ENCODE measurements at places on chromosomes 3 and 15.

DNA sequence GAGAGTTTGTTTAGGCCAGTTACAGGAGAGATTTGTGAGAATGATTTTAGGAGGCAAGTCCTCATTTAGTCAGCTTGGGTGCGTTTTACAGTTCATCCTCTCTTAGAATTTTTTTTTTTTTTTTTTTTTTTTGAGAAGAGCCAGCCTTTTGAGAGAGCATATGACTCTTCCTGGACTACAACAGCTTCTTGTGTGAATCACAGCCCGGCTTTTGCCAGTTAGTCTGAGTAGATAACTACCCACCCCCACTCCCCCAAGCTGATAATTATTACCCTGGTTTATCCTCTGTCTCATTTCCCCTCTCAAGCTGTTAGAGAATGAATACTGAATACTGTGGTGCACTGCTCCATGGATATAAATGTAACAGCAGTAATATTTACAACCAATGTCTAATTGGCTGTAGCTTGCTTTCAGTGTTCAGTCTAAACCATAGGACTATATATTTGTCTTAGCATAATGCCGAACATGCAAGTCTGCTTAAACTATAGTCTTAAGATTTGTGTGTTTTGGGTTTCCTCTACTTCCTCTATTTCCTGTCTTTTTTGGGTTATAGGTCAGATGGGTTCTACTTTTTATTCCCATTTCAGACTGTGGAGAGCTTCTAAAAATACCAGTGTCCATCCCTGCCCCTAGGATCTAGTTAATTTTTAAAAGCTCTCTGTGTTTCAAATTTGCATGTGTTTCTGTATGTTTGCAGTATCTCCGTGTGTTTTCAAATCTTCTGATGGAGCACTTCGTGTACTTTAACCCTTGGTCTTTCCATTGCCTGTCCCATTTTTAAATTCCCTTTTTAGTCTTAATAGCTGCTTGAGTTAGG is 8.0 kb downstream of the CHD2 start:
- no peak for DNase-seq

- peak; percentile 36 for DNase-seq
Observed at GRCh38 chr3:14329116-14329830, 73.1 kb upstream of the SLC6A6 start.

GRCh38 chr3:129432036-129432435 is 3.6 kb upstream of the EFCAB12 start:
- no peak for DNase-seq

DNA sequence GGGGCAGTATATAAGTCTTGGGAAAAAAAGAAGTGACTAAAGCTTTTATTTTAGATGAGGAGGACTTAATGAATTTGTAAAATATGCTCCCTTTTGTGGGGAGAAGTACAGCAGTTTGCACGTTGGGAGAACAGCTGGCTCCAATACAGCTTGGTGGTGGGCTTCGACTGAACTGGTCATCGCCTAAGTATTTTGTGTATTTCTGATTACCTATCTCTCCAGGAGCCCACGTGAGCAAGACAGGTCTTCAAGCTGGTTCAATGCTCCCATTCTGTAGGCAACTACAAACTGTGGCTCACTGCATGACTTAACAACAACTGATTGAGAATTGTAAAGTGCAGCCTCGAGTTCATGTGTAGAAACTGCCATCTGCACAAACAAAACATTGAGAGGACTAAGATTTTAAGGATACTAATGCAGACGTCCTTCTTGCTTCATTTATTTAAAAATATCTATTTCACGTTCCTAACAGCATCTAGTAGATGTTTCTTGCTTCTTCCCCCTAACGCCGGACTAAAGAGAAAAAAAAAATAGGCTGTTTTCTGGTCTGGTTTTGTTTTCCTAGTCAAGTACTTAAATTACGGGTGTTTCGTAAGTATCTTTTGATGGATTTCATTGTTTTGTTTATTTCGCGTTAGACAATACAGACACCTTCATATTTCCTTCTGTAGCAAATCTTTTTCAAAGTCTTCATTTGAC is 1.4 kb upstream of the GREM1 start:
- DNase-seq, result no peak

- no peak for DNase-seq
Observed at GRCh38 chr3:122789585-122790273, 3.9 kb downstream of the HSPBAP1 start.

GRCh38 chr3:45055032-45055410 is 28.9 kb downstream of the CLEC3B start:
- DNase-seq, result no peak

DNA sequence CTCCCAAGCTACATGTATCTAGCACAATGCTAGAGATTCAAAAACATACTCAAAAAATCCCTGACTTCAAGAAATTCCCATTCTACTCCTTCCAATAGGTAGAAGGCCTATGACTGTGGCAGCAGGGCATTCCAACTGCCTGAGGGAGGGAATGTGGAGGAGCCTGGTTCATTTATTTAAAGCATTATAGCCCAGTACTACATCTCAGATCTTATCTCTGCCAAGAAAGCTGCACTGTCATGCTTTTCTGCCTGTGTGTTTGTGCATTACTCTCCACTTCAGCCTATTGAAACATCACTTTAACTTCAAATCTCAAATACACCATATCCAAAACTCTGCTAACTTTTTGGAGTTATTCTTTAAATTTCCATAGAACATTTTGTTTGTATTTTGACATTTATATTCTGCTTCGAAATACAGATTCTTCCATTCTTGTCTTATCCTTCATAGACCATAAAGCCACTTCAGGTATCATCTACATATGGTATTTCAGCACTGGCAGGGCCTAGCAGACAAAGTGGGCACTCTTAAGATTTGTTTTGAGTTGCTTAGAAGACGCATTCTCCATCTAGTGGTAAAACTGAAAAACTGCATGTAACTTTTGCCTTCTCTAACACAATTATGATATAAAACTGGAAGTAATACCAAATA is 59.1 kb upstream of the NEDD4 start:
- no peak for DNase-seq

- peak; percentile 91 for DNase-seq
Observed at GRCh38 chr3:129597087-129597999, 9.1 kb downstream of the PLXND1 start.

GRCh38 chr3:4888913-4889846 is 90.1 kb upstream of the BHLHE40 start:
- no peak for DNase-seq

DNA sequence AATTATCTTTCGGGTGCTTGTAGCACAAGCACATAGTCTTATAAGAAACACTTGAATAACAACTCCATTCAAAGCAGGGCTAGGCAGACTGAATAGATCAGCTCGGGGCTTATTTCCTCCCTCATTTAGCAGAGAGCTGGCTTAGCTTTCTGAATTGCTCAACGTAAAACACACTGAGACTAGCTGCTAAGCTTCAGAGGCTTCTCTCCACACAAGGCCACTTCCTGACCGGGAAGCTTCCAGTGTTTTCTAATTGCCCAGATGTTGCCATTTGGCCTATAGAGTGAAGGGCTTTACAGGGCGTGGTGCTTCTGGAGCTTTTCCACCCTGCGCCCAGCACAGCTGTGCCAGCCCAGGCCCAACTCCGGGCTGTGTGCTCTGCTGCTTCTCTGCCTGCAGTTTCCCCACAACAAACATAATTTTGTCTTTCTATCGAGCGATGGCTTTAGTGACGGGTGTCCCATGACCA is 16.6 kb downstream of the FAM240A start:
- DNase-seq, result peak; percentile 33

- DNase-seq, result no peak
Observed at GRCh38 chr3:15476378-15476777, 45.1 kb downstream of the COLQ start.

DNA sequence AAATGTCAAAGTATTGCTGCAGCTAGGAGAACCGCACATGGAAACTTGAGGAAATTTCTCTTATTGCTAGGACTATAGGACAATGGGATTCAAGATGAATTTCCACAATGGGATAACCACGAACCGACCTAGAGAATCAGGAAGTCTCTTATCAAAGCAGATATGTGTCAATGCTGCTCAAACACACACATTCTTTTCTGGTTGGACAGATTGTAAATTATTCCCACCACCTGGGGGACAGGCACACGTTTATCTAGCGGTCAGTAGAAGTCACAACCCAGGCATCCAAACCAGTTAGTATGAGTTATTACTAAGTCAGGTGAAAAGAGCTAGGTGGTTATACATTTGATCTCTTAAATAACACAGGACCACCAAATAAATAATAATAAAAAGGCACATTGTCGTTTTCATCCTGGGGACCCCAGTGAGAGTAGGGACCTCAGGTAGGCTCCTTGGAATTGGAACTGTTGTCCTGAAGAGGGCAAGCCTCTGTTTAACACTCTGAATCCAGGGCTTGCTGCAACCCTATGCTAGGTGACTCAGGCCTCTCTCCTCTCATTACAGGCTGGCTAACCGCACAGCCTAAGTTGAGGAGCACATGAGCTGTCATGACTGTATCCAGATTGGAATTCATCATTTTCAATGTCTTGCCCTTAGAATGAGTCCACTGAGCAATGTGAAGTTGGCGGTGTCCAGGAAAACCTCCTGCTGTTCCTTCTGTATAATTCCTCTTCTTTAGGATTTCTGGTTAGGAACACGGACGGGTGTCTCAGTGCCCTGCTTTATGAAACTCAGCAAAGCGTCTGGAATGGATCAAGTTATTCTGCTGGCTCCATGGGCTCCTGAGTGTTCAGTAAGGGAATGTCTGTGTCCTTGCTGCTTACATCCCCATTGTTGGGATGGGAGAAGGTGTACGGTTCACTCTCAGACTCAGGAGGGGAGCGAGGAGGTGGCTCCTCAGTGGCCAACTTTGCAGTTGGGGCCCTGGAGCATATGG is 59.0 kb downstream of the CLEC3B start:
- DNase-seq, result no peak

- DNase-seq, result no peak
Observed at GRCh38 chr3:60160111-60160821, 1091.0 kb downstream of the FHIT start.

DNA sequence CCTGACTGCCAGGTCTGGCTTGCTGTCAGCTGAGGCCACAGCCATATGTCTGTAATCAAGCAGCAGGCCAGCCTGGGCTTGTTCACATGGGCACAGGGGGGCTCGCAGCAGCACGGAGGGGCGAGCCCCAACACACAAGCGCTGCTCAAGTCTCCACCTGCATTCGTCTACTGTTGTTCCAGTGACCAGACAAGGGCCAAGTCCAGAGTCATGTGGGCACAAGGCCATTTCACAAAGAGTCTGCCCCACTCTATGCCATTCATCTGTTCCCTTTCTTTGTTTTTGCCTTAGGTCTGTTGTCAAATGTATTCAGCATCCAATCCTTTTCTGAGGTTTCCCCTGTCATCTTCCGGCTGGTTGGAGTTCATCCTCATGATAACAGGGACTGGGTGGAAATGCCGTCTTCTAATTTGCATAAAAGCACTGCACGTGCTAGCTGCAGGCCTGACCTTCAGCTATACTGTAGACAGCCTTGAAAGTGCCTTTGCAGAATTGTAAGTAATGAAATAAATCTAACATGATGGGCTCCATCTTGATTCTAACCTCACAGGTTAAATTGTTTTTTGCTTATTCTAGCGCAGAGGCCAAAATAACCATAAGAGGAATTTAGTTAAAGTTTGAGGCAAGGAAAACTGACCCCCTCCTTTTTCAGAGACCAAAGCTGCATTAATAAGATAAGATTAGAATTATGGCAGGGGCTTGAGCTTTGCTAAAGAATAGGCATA is 28.6 kb upstream of the KBTBD12 start:
- no peak for DNase-seq

DNA sequence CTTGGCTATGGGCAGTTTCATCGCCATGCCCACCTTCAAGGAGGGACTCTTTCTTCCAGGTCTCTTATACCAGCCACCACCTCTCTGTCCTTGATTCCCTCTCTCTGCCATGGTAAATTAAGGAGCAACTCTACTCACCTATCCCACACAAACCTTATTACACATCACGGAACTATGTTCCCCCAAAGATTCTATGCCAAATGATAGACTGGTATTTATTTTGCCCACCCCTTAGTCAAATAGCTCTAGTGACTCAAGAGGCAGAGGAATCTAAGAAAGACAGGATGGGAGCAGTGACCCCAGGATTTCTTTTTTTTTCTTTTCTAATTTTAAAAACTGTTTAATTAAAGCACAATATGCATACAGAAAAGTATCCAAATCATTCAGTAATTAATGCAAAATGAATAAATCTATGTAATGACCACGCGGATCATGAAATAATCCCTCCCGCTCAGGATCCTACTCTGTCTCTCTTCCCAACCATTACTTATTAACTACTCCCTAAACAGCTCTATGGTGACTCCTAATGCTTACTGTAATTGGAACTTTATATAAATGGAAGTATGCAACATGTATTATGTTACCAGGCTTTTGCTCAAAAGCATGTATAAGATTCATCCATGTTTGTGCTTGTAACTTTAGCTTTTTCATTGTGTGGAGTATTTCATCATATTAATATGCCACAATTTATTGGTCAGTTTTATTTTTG is 410.8 kb upstream of the RASGRP1 start:
- DNase-seq, result no peak

GRCh38 chr3:71546821-71547220 is 36.7 kb downstream of the FOXP1 start:
- DNase-seq, result no peak

- DNase-seq, result peak; percentile 27
Observed at GRCh38 chr3:100782348-100782747, 73.1 kb downstream of the TFG start.

- no peak for DNase-seq
Observed at GRCh38 chr3:68067314-68067713, 412.9 kb upstream of the SUCLG2 start.

GRCh38 chr15:60853109-60853508 is 374.2 kb upstream of the ICE2 start:
- no peak for DNase-seq

DNA sequence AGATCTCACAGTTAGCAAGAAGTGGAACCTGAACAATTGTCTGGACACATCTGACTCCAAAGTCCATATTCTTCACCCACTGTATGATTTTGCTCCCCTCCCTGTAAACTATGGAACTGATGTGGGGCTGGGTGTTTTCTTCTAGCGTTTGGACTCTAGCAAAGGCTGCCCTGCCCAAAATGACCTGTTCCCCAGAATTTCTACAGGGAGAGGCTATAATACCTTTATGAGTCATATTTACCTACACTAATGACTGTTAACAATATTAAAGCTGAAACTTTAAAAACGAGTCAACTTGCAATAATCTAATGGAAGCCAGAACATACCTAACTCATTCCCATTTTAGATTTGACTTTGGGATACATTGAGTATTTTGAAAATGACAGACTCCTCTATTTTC is 531.2 kb upstream of the CFAP20DC start:
- DNase-seq, result no peak

- peak; percentile 60 for DNase-seq
Observed at GRCh38 chr15:62071711-62072308, 5.0 kb downstream of the C2CD4A start.

DNA sequence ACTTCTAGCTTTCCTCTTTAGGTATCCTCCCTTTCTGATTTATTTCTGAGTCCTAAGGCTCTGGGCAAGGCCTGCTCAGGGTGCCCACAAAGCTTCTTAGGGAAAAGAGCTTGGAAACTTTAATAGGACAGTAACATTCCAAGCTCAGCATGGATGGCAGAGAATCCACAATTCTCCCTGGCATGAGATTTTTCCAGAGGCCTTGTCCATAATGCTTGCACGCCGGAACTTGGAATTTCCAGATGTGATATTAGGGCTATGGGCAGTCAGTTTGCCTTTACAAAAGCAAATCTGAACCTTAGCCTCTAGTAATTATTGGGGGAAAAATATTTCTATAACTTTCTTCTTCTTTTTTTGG is 139.0 kb upstream of the RBMS3 start:
- no peak for DNase-seq

GRCh38 chr3:10085738-10086137 is 22.3 kb downstream of the FANCD2OS start:
- DNase-seq, result no peak
